ENCODE measurements at places on chromosomes 11 and 22.

GRCh38 chr22:42865536-42865935 is 8.5 kb upstream of the ARFGAP3 start:
- no peak for DNase-seq

GRCh38 chr11:92752122-92752521 is 217.3 kb upstream of the MTNR1B start:
- DNase-seq, result no peak

DNA sequence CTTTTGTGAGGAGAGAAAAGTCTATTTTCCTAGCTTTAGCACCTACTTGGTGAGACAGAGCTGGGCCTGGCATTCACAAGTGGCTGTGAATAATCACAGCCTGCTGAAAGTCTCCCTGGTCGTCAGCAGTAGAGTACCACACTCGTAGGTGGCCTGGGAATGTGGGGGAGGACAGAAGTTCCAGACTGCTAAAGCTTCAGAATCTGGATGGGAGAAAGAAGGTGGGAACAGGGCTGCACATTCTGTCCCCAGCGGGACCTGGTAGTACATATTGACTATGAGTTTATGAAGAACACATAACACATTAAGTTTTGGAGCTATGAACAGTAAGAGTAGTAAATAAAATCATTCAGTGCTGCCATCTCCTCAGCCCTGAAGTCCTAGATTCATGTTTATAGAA is 19.0 kb upstream of the LIMK2 start:
- no peak for DNase-seq

- no peak for DNase-seq
Measured at GRCh38 chr11:124199702-124200101, 16.6 kb downstream of the OR10D3 start.

DNA sequence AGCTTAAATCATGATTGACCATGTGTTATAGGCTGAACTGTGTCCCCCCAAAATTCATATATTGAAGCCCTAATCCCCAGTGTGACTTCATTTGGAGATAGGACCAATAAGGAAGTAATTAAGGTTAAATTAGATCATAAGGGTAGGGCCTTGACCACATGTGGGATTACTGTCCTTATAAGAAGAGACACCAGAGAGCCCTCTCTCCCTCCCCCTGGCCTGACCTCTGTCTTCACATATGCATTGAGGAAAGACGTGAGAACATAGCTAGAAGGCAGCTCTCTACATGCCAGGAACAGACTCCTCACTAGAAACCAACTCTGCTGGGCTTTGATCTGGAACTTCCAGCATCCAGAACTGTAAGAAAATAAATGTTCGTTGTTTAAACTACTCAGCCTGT is 13.6 kb upstream of the NUP50 start:
- DNase-seq, result no peak

DNA sequence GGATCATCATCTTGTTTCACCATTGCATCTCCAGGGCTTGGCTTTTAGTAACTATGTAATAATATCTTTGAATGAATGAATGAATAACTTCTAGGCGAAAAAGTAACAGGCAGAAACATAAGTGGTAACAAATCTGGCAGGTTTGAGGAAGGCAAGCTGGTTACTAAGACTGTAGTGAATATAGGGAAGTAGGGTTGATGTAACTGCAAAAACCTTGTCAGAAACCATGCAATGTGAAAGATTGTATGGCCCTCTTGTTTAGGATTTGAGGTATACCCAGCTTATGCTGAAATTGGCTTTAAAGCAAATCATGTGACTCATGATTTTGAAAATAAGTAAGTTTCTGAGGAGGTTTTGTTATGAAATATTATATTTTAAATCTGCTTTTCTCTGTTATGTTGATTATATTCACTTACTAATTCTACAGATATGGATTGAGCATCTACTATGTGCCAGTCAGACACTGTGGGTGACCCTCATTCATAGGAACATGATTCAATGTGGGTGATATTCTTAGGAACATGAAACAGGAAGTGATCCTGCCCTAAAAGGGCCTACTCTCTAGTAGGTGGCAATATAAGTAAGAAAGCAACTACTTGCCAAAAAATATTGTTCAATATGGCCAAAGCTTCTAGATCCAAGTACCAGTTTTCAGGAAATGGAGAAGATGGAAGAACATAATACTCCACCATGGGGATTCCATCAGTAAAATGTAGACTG is 115.5 kb upstream of the CCDC90B start:
- no peak for DNase-seq

DNA sequence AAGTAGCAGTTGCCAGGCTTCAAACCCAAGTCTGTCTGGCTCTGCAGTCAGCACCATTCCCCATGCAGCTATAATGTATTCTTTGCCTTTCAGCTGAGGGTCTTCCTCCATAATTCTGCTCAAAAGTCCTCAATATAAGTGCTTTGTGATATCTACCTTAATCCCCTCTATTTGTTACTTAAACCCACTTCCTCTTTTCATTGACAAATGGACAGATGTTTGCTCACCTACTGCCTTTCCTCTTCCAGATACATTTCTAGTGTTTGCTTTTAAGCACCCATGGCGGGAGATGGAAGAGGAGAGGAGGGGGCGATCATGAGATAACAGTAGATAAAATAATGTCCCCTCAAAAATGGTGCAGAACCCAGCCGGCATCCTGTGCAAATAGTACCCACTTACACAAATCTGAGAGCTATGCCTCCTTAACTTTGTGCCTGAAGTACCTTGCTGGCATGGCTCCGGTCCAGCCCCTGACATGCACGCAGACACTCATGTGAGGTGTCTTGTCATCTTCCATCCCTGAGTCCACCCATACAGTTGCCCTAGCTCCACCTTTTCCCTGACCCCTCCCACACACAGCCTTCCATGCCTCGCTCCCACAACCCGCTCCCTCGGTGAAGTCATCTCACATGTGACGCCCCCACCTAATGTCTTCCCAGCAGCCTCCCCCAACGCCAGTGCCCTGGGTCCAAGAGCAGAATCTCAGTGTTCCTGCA is 109.6 kb downstream of the TRIM29 start:
- DNase-seq, result no peak

- no peak for DNase-seq
Measured at GRCh38 chr11:5229356-5229755, 2.5 kb upstream of the HBB start.

DNA sequence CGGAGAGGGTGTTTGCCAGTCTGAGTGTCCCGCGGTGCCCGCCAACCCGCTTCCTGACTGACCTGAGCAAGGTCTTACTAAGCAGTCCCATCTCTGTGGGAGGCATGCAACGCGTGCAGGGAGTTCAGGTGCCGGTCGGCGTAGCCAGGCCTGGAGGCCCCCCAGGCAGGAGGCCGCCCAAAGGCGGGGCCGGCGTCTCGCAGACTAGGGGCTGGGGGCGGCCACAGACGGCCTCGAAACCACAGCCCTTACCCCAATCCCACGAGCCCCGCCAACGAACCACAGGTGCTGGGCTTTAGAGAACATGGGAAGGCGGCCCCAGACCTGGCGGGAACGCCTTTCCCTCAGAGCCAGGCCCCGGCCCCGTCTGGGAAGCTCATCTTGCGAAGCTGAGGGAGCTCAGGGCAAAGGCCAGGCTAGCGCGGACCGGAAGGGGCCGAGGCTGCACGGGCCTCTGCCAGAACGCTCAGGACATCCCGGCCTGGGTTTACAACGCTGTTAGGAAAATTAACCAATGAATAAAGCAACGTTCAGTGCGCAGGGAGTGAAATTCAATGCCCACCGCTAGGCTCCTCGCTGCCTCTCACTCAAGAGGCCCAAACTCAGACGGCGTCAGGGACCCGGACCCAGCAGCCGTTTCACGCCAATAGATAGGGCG is 2.1 kb upstream of the MTFP1 start:
- peak; percentile 49 for DNase-seq

GRCh38 chr11:61871158-61871597 is 20.2 kb downstream of the FADS3 start:
- peak; percentile 64 for DNase-seq

DNA sequence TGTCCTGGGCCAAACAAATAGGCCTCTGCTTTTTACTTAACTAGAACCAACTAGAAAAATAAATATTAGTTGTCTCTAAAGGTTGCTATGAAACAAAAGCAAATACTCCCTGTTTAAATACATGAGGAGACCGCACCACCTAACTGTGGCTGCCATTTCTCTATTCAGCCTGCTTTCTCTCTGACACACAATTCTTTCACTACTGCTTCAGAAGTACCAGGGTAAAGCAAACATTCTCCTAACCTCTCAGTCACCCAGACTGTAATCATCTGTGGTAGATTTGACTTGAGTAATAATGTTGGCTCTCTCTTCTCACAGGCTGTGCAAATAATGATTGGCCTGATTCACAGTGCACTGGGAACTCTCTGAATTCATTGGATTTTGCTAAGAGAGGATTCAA is 41.0 kb upstream of the MS4A8 start:
- no peak for DNase-seq

- no peak for DNase-seq
Measured at GRCh38 chr22:46763051-46763705, 728 bp downstream of the TBC1D22A start.

DNA sequence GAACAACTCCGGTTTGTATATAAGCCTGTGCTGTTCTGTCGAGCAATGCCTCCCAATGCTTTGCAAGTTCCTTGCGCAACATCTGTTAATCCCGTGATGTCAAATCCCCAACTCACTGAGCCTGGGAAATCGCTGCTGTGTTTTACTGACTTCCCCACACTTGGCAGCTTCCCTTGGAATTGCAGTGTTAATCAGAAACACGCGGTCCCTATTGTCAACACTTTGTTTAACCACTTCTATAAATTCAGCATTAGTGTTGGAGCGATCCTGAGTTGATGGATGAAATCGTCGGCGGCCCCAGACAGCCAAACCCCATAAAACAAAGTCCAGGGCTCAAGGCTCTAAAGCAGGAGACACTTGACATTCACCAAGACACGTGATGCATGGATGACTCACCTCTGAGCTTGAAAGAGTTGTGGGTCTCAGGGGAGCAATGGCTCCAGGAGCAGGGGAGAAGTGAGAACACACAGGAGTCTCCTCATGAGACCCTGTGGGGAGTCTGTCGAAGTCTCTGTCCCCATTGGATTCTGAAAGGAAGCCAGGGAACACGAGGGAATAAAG is 555.3 kb downstream of the MIAT start:
- DNase-seq, result no peak

- no peak for DNase-seq
Measured at GRCh38 chr11:113035708-113036107, 74.5 kb downstream of the NCAM1 start.

DNA sequence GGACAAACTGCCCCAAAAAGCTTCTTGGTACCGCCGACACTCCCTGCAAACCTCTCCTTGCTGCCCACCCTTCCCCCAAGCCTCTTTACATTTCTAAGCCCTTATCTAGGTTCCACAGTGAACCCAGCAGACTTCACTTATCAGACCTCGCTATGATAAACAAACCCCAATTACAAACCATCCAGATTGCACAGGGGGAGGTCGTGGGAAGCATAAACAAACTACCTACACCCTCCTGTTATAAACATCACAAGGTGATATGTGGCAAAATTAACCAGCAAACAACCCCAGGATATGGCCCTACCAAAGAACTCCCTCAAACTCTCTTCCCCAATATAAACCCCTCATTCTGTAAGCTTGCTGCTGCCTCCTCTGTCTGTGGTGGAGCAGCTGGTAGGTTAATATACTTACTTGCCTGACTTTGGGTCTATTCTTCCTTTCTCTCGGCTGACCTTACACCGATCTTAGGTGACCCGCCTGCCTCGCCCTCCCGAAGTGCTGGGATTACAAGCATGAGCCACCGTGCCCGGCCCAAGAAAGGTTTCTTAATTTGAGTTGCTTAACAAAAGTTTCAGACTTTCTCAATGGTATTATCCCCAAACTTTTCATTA is 66.0 kb upstream of the TENM4 start:
- no peak for DNase-seq

DNA sequence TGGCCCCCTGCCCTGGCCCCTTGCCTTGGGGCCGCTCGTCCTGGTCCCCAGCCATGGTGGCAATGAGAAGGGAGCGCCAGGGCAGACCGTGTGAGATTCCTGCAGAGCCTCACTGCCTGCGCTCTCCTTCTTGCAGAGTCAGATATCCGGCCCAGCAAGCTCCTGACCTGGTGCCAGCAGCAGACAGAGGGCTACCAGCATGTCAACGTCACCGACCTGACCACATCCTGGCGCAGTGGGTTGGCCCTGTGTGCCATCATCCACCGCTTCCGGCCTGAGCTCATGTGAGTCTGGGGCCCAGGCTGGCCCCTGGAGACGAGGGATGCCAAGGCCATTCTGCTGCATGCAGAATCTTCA is 114.1 kb downstream of the MICAL2 start:
- peak; percentile 85 for DNase-seq

DNA sequence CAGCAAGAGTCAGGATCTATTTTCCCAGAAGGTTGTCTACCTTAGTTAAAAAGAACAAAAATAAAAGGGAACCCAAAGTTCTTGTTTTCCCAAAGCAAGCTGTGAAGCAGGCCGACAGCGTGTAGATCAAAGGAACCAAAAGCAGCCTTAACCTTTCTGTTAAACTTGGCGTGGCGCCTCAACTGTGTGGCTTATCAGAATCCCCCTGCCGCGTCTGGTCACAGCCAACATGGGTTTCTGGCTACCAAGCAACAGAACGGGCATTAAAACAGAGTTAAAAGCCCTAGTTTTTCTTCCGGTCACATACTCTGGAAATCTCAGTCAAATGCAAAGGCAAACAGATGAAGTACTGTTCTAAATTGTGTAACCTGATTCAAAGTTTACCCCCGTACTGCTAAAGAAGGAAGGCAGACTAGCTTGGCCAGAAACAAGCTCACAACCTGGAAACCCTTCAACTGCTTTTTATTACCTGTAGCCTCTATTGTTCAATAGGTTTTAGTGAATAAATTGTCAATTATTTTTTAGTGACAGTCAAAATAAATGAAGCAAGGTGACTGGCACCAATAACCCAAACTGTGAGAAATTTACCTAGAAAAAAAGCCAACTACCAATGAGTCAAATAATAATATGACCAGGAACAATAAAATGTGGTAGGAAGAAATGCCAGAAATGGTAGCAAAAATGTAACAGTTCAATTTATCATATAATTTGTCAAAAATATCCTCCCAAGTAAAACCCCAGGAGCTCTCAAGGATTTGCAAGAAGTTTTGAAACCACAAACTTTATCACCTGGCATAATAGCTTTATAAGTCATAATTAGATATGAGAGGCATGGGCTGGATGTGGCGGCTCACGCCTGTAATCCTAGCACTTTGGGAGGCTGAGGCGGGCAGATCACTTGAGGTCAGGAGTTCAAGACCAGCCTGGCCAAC is 21.4 kb downstream of the CHKA start:
- DNase-seq, result peak; percentile 12

DNA sequence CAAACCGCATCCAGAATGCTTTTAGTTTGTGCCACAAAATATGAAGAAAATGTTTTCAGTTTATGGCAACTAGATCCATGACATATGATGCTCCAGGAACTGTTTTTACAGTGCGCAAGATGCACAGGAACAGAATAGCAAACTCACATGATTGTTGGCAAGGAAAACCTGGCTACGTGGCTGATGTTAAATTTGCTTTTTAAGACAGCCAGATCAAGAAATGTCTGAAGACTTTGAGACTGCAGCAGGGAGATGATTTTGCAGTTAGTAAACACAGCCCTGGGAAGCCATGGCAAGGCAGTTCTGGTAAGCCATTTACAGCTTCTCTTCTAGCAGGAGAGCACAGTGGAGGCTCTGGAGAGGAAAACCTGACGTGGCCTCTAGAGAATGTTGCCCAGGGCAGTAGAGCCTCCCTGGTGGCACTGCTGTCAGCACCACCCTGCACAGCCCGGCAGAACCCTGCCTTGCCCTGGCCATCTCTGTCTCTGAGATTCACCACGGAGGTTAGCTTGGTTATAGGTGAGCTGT is 69.8 kb upstream of the TNRC6B start:
- peak; percentile 8 for DNase-seq

GRCh38 chr11:61764606-61765260 is 12.3 kb downstream of the MYRF start:
- no peak for DNase-seq

Data from stimulated activated CD4-positive, alpha-beta T cell treated with anti-CD3 and anti-CD28 coated beads, Interleukin-4, amount 100 ng/mL, for 48 hours (primary cell).